ENCODE measurements at places on chromosomes 16 and 17.

- DNase-seq, result no peak
Measured at GRCh38 chr17:944266-944826, 35.2 kb downstream of the NXN start.

DNA sequence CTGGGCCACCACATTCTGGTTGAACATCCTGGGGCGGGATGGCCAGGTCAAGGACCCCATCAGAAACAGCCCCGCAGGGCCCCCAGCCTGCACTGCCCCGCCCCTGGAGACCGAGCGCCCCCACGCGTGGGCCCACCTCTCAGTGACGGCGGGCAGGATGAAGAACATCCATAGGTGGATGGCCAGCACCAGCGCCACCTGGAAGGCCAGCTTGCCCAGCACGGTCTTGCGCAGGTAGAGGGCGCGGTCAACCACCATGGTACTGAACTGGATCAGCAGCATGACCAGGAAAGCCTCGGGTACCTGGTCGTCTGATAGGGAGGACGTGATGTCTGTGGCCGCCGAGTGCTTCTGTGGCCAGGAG lies 13.6 kb downstream of the CTU2 start:
- no peak for DNase-seq

DNA sequence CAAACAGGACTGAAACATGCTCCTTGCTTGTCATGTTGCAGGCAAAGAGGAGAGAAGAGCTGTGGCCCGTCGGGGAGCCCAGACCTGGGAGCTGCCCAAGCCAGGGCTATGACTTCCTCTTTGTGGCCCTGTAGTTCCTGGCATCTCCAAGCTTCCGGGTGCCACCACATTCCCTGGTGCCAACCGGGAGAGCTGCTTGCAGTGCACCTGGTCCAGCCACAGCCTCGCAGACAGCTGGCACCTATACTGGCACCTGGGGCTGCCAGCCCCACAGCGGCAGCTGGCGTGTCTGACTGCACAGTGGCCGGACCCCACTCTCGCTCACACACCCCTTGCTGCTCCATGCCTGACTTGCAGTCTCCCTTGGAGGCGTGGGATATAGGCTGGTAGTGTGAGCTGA lies 37.1 kb upstream of the FOXJ1 start:
- DNase-seq, result no peak

DNA sequence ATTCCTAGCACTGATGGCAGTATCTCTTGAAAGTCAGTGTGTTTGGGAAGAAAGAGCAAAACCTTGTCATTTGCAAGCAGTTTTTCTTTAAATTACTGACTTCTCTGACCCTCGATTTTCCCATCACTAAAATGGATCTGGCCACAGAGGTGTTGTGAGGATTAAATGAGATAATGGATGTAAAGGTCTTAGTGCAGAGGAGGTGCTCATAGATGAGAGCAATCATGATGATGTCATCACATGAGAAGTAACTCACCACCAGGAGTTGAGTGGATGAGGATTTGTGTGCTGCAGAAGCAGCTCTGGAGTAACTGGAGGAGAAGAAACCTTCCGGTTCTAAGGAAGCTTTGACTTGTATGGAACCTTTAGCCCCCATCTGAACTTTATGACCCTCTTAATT lies 30.6 kb downstream of the PITPNM3 start:
- no peak for DNase-seq

- DNase-seq, result no peak
Measured at GRCh38 chr16:1265090-1265630, 9.3 kb downstream of the TPSD1 start.

DNA sequence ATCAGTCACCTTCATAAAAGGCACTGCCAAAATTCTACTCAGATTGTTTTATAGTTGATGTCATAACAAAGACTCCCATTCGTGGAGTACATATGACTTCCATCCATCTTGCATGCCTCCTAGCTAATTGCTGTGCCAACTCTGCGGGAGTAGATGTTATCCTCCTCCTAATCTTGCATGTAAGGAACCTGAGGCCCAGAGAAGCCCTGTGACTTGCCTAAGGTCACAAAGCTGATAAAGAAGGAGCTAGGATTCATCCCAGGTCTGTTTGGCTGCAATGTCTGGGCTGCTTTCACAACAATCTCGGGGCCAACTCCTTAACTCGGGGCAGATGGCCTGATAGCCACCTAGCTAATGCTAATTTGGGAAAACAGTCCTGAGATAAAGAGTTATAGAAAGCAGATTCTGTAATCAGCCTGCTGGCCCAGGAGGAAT lies 87.3 kb downstream of the YPEL2 start:
- DNase-seq, result no peak

DNA sequence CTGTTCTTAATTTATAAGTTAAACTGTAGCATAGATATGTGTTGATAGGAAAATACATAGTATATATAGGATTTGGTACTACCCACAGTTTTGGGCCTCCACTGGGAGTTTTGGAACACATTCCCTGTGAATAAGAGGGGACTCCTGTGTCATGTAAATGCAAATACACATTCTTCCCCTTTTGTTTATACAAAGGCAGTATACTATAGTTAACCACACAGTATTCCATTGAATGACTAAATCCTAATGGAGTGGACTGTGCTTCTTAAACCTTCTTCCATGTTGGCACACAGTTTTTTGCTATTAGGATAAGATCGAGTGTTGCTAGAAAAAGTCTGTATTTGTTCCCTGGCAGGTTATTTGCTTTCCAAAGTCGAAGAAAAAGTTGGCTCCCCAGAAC lies 22.2 kb downstream of the TAC4 start:
- DNase-seq, result no peak

- DNase-seq, result peak; percentile 9
Measured at GRCh38 chr17:30093463-30094147, 23.0 kb upstream of the NSRP1 start.

DNA sequence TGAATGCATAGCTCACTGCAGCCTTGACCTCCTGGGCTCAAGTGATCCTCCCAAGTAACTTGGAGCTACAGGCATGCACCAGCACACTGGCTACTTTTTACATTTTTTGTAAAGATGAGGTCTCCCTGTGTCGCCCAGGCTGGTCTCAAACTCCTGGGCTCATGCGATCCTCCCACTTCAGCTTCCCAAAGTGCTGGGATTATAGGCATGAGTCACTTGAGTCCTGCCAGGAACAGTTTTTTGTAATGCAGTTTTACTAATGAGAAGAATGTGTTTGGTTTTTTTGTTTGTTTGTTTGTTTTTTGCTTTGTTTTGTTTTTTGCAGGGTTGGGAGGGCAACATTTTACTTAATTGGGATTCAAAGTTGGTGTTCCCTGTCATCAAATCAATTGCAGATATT lies 22.2 kb downstream of the SOST start:
- no peak for DNase-seq

DNA sequence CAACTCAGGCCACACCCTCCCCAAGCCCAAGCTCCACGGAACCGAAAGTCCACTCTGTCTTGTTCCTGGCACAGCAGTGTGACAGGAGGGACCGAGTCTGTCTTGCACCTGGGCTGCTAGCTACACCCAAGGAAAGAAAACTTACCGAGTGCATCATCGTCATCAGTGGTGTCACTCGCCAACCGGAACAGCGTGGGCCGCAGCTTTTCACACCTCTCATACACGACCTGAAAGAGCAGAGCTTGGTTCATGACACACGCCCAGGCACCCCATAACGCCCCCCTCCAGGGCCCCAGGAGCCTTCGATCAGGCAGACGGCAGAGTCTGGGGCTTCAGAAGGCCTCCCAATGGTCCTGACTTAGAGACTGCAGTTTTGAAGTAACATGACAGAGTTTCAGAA lies 27.5 kb downstream of the GGA2 start:
- DNase-seq, result peak; percentile 40

All from stimulated activated CD8-positive, alpha-beta memory T cell treated with anti-CD3 and anti-CD28 coated beads, Interleukin-4, amount 100 ng/mL, for 24 hours (primary cell).